Spinal cord (tissue), 10 donors: ENCODE measurements at places on chromosomes 11 and 22. TPM values are rescaled to one million over a fixed set of nuclear protein-coding genes. Genes with fewer than 3 reads are reported as not detected.

CCS gene
- 17.0 TPM for total RNA-seq

TENM4 gene
- total RNA-seq: 70.5 TPM

DNA sequence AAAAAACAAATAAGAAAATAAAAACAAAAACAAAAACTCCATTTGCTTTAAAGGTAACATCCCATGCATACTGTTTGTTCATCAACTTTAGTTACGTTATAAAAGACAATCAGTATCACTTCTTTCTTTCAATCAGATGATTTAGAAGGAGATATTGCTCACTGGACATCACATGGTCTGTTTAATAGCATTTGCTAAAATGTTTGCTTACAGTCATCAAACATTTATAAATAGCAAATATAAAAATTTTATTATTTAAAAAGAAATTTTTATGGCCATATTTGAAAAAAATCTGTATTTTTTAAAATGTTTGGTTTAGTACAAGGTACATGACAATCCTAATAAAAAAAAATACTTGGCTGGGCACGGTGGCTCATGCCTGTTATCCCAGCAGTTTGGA, 22.6 kb downstream of the MMP26 start:
- H3K4me1 ChIP-seq: no peaks in the 10 kb centered on the region
- H3K27me3 ChIP-seq: no peaks in the 10 kb centered on the region
- no peak overlapping the region for H3K27ac ChIP-seq
- H3K36me3 ChIP-seq: no peaks in the 10 kb centered on the region
- no peak overlapping the region for H3K4me3 ChIP-seq

- peaks cover 8% of the 10 kb centered on the region for H3K27me3 ChIP-seq
- peaks cover 43% of the 10 kb centered on the region for H3K4me1 ChIP-seq
- H3K27ac ChIP-seq: no peak overlapping the region
- no peak overlapping the region for H3K4me3 ChIP-seq
- no peaks in the 10 kb centered on the region for H3K36me3 ChIP-seq
Measured at GRCh38 chr22:49372530-49373288, 455.0 kb downstream of the BRD1 start.

GRCh38 chr22:35981900-35982299, 46.7 kb downstream of the RBFOX2 start:
- H3K27ac ChIP-seq: no peak overlapping the region
- no peaks in the 10 kb centered on the region for H3K27me3 ChIP-seq
- no peaks in the 10 kb centered on the region for H3K36me3 ChIP-seq
- H3K4me3 ChIP-seq: no peak overlapping the region

GRCh38 chr11:76397383-76397782, 16.3 kb downstream of the GVQW3 start:
- H3K4me3 ChIP-seq: no peak overlapping the region

VSIG10L2 gene
- 0.72 TPM for total RNA-seq

DNA sequence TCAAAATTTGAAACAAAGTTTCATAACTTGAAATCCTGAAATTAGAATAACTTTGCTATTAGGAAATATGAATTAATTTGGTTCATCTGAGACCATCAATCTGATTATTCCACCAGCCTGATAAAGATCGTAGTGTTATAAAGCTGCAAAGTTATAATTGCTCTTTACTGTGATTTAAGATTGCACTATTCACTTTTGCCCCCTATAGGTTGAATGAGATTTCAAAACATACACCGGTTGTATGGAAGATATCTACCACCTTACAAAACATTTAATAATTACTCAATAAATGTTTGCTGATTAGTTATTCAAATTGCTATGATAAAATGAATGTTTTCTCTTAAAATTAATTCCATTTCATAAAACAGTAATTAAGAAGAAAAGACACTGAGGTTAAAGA, 26.1 kb downstream of the APIP start:
- H3K4me1 ChIP-seq: no peaks in the 10 kb centered on the region
- no peak for DNase-seq
- H3K27ac ChIP-seq: no peak overlapping the region
- H3K4me3 ChIP-seq: no peak overlapping the region

GRCh38 chr11:86218125-86219084, 26.1 kb upstream of the EED start:
- no peaks in the 10 kb centered on the region for H3K27me3 ChIP-seq
- H3K27ac ChIP-seq: no peak overlapping the region
- peak; percentile 48 for DNase-seq
- H3K4me3 ChIP-seq: no peak overlapping the region
- no peaks in the 10 kb centered on the region for H3K36me3 ChIP-seq

DNA sequence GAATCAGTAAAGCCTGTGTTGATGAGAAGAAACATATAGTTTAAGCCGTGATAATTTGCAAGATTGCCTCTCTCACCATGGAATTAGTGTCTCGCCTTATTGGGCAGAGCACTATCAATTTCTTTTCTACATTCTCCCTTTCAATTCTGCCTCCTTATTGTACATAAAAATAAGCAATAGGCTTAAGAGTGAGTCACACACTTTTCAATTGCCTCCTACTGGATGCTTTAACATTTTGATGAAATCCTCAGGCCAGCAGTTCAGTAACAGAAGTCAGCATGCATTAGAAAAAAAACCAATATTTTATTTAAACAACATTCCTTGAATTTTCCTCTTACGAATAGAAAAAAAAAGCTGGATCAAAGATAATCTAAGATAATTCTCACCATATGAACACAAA, 33.8 kb upstream of the VWA5A start:
- H3K4me3 ChIP-seq: no peak overlapping the region
- no peaks in the 10 kb centered on the region for H3K36me3 ChIP-seq
- H3K4me1 ChIP-seq: no peaks in the 10 kb centered on the region
- H3K27ac ChIP-seq: no peak overlapping the region
- DNase-seq: no peak

GRCh38 chr11:32137869-32138268, 47.0 kb downstream of the RCN1 start:
- no peak overlapping the region for H3K4me3 ChIP-seq
- no peak for DNase-seq
- no peak overlapping the region for H3K27ac ChIP-seq
- no peaks in the 10 kb centered on the region for H3K4me1 ChIP-seq

ART5 gene
- 2.1 TPM for total RNA-seq

MMP13 gene
- total RNA-seq: 1.5 TPM

DNA sequence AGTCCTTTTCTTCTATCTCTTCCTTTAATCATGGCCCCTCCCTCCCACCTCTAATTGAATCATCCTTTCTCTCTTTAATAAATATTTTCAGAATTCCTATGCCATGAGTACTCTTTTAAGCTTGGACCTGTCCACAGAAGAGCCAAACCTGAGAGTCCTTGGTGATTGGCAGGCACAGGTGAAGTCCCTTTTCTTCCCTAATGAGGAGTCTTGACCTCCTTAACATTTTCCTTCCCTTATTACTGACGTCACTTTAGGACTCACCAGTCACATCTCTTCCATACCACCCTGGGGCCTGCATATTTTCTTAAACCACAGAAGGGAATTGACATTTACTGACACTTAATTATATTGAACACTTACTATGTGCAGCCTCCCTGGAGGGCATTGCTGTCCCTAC, 41.0 kb upstream of the RASSF10 start:
- no peak overlapping the region for H3K27ac ChIP-seq
- H3K4me3 ChIP-seq: no peak overlapping the region
- no peaks in the 10 kb centered on the region for H3K36me3 ChIP-seq
- no peak for DNase-seq

DNA sequence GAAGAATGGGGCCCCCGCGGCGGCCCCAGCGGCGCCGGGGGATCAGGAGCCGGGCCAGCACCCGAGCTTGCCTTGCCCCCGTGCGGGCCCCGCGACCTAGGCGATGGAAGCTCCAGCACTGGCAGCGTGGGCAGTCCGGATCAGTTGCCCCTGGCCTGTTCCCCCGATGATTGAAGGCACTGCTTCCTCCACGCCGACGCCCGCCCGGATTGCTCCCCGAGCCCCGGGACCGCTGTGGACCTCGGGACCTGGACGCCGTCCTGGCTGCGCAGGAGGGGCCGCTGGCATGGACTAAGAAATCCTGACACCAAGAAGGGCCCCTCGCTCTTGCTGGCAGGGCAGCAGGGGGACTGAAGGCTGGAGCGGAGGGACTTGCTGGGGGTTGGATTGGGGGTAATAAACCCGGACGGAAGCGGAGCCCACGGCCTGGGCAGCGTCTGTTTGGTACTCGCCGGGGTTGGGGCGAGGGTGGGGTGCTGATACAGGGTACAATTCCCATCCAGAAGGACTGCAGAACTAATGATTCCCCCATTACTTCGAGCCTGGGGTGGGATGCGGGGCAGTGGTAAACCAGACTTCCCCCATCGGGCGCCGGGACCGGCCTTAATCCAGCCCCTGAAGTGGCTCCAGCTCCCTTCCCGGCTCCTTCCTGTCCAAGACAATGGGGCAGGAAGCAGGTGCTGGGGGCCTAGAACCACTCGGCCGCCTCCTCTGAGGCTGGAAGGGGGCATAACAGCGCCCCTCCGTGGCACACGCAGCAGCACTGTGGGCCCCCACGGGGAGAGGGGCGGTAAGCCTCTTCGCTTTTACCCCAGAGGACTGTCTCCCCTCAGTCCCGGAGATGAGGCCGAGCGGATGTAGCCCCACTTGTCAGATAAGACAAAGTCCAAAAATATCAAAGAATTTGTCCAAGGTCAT, 1.0 kb downstream of the CCDC85B start:
- H3K4me1 ChIP-seq: peaks cover 62% of the 10 kb centered on the region
- peaks cover 5% of the 10 kb centered on the region for H3K27me3 ChIP-seq
- peaks cover 12% of the 10 kb centered on the region for H3K36me3 ChIP-seq
- DNase-seq: peak; percentile 36

DNA sequence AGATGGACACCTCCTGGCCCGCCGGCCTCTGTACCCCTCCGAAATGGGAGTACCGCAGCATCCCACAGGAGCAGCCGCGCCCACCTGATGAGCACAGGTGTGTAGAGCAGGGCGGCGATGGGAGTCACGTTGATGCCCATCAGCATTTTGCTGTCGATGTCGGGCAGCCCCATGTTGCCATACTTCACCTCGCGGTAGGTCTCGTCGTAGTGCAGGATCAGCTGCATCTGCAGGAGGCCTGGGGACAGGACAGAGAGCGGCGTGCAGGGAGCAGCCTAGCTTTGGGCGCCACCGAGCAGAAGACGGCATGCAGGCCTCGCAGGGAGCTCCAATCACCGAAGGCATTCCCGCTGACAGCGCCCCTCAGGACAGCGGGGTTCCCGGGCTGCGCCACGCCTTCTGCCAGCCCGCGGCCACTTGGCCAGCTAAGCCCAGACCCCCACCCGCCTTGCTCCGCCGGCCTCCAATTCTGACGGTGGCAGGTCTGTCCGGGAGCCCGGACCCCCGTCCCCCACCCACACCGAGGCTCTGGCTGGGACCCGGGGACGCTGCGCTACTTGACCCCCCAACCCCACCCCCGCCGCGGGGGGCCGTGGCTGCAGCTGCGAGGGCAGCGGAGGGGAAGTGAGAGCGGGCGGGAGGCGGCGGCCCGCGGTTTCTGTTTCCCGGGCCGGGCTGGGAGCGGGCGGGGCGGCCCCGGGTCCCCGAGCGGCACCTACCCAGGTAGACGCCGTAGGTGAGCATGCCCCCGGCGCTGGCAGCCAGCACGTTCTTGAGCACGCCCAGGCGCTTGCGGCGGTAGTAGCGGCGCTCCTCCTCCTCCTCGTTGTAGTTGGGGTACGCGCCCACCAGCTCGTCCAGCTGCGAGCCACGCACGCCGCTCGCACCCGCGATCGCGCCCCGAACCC, 705 bp downstream of the UNC93B1 start:
- peaks cover 3% of the 10 kb centered on the region for H3K36me3 ChIP-seq
- peaks cover 25% of the 10 kb centered on the region for H3K4me1 ChIP-seq
- no peak for DNase-seq

PRDM11 gene
- total RNA-seq: 11.4 TPM

ANKRD42 gene
- total RNA-seq: 13.1 TPM

CATSPERZ gene
- 0.69 TPM for total RNA-seq

GRCh38 chr11:69152733-69153421, 2.9 kb upstream of the SMIM38 start:
- peaks cover 7% of the 10 kb centered on the region for H3K36me3 ChIP-seq
- no peak overlapping the region for H3K4me3 ChIP-seq
- peaks cover 49% of the 10 kb centered on the region for H3K4me1 ChIP-seq
- H3K27ac ChIP-seq: peak overlapping the region; percentile 11

- peak overlapping the region; percentile 10 for H3K27ac ChIP-seq
- peaks cover 12% of the 10 kb centered on the region for H3K4me1 ChIP-seq
- no peak for DNase-seq
- H3K36me3 ChIP-seq: no peaks in the 10 kb centered on the region
- H3K27me3 ChIP-seq: no peaks in the 10 kb centered on the region
Measured at GRCh38 chr11:30553521-30554110, 32.5 kb downstream of the MPPED2 start.

NTM gene
- 144 TPM for total RNA-seq

PGGHG gene
- total RNA-seq: 3.9 TPM

GRCh38 chr22:20238901-20239675, 29.0 kb downstream of the RTN4R start:
- H3K36me3 ChIP-seq: peaks cover 53% of the 10 kb centered on the region
- H3K4me3 ChIP-seq: no peak overlapping the region
- H3K27me3 ChIP-seq: no peaks in the 10 kb centered on the region
- no peak for DNase-seq

DNA sequence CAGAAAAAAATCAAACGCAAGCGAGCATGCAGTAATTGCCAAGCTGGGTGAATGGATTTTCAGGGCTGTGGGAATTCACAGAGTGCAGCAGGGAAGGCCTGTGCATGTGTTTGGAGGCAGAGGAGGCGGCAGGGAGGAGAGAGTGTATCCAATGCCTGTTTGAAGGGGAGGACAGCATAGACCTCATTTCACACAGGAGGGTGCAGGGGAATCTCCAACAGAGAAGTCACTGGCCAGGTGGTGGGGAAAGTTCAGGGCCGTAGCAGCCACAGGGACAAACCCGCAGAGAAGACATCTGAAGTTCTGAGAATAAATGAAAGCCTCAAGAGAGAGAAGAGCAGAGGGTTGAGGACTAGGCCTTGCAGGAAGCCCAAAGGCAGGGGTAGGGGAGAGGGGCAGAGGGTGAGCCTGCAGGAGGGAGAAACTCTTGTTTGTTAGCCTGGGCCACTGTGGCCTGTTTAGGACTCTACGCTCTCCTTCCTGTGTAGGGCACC, 19.2 kb upstream of the KDM2A start:
- no peak overlapping the region for H3K27ac ChIP-seq
- DNase-seq: no peak
- H3K4me3 ChIP-seq: no peak overlapping the region
- no peaks in the 10 kb centered on the region for H3K36me3 ChIP-seq
- no peaks in the 10 kb centered on the region for H3K27me3 ChIP-seq

DNA sequence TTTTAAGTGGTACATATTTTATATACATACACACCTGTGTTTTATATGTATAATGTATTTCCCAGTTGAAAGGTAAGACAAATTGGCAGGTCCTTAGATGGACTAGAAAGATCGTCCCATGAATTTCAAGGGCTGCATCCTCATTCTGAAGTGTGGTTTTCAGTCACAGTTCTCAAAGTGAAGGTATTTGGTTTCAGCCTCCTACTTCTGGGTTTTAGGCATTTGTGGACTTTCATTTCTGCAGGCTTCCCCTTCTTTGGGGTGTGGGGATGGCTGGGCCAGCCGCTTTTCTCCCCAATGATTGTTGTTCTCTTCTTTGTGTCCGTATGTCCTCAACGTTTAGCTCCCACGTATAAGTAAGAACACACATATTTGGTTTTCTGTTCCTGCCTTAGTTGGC, 10.0 kb downstream of the DCPS start:
- H3K27ac ChIP-seq: no peak overlapping the region
- no peaks in the 10 kb centered on the region for H3K27me3 ChIP-seq
- H3K4me1 ChIP-seq: peaks cover 23% of the 10 kb centered on the region
- H3K4me3 ChIP-seq: no peak overlapping the region
- H3K36me3 ChIP-seq: peaks cover 6% of the 10 kb centered on the region

TRPC6 gene
- total RNA-seq: 9.8 TPM

- H3K27ac ChIP-seq: no peak overlapping the region
- no peak for DNase-seq
- peaks cover 14% of the 10 kb centered on the region for H3K27me3 ChIP-seq
- no peak overlapping the region for H3K4me3 ChIP-seq
- no peaks in the 10 kb centered on the region for H3K36me3 ChIP-seq
Measured at GRCh38 chr11:70063121-70063520, 15.0 kb upstream of the ANO1 start.
